ENCODE measurements at places on chromosomes 16 and 17.

- DNase-seq, result no peak
Observed at GRCh38 chr17:65856865-65857264, 295.4 kb upstream of the AXIN2 start.

- DNase-seq, result no peak
Observed at GRCh38 chr17:3963237-3964201, 718 bp downstream of the ATP2A3 start.

DNA sequence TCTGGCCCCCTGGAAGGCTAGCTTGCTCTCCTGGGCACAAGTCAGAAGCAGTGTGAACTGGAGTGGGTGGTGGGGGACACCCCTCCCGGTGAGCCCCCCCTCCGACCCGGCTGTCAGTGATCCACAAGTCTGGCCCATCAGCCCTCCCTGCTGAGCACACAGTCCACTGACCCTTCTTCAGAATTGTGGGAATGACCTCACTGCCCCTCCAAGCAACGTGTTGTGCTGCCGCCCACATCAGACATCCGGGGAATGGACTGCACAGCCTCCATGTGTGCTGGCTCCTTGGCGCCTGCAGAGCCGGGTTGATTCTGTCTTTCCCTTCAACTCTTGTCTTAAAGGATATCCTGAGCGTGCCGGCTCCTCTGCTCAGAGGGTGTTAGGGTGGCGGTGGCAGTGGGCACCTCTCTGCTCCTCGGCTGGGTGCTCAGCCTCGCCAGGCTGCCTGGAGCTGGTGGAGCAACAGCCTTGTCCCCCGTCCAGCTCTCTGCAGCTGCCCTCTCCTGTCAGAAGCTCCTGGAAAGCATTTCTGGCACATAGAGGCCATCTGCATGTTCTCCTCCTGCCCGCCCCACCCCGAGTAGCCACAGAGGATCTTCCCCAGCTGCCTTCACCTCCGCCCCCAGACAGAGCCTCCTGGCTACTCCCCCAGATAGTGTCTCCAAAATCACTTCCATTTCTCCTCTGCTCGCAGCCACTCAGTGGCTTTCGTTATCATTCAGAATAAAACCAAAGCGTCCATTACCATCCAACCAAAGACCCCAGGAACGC, 19.8 kb downstream of the NPTX1 start:
- DNase-seq, result no peak

DNA sequence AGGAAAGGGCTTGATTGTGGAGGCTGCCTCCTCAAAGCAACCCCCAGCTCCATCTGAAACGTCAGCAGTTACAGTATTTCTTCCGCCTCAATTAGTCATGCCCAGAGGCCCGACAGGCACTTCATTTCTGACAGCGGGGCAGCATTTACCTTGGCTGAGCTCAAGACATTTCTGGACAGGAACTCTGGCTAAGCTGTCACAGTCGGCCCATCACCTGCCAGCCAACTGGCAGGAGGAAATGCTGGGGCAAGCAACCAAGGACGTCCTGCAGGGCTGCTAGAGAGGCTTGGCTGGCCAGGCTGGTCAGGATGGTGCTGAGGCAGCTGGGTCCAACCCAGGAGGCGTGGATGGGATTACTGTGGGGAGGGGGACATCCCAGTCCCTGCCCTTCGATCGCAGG, 27.8 kb downstream of the PLXDC1 start:
- no peak for DNase-seq

Data from progenitor cell of endocrine pancreas (in vitro differentiated cells).